ENCODE measurements at places on chromosomes 1 and 21.

- no peak for DNase-seq
These were observed 15.7 kb downstream of the S100A16 start for GRCh38 chr1:153597206-153597605.

GRCh38 chr1:58318157-58319005, 228.1 kb downstream of the OMA1 start:
- no peak for DNase-seq

GRCh38 chr1:73674945-73675561, 522.9 kb downstream of the LRRIQ3 start:
- DNase-seq: no peak

GRCh38 chr21:44434568-44434925, 20.8 kb upstream of the LRRC3 start:
- peak; percentile 36 for DNase-seq

DNA sequence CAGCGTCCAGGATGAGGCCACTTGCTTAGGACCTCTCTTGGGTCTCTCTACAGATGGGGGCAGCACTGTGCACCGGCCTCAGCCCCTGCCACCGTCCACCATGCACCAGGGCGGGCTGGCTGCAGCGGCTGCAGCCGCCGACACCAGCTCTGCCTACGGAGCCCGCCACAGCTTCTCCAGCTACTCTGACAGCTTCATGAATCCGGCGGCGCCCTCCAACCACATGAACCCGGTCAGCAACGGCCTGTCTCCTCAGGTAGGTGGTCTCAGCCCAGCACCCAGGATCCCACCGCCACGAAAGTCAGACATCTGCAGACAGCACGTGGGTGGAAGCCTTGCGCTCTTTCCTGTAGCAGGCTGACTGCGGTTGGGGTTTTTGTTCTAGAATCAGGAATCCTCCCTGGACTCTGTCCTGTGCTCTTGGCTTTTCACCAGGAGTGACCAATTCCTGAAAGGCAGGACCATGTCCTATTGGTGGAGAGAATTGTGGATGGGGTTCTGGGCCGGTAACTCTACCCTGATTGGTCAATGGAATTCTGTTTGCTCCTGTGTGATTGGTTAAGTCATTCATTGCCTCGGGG, 72.5 kb downstream of the PAX7 start:
- no peak for DNase-seq
